Stimulated activated CD8-positive, alpha-beta memory T cell treated with anti-CD3 and anti-CD28 coated beads, Interleukin-12 subunit alpha, Interleukin-12 subunit beta, amount 100 ng/mL, for 4 hours (primary cell): ENCODE measurements at places on chromosomes 5 and 9.

- no peak for DNase-seq
These were observed 105.3 kb downstream of the VAV2 start for GRCh38 chr9:133886563-133887501.

GRCh38 chr5:171416160-171417049 is 3.0 kb upstream of the FGF18 start:
- DNase-seq = no peak

- no peak for DNase-seq
These were observed 94.4 kb upstream of the TLE4 start for GRCh38 chr9:79477241-79477840.

DNA sequence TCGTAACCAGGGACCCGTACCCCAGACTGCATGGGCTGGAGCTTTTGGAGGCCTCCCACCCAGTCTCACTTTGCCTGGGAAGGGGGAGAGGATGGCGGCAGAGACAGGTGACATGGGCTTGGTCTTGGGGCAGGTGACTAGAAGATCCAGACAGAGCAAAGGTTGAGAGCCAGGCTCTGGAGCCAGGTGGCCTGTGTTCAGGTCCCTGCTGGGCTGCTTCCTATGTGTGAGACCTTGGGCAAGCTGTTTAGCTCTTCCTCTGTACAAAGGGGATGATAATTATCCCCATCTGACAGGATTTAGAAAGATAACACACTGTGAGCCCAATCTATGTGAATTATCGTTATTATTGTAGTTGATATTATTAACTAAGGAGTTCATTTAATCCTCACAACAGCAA is 16.1 kb upstream of the NDST1 start:
- DNase-seq = no peak
